Fibroblast of upper back skin (primary cell): ENCODE measurements at places on chromosomes 6 and 20.

GRCh38 chr6:109440331-109441068 lies at the start of the genes PPIL6 and SMPD2:
Gene PPIL6, minus strand, starts transcription at chr6:109440628. Its CDS starts 38 bp downstream, at chr6:109440590.
Gene SMPD2, plus strand, starts transcription at chr6:109440724. Its CDS starts 398 bp downstream, at chr6:109441122.
- DNase-seq, result peak; percentile 88

GRCh38 chr6:65671922-65672321 lies 35.1 kb downstream of the EYS start:
- no peak for DNase-seq

DNA sequence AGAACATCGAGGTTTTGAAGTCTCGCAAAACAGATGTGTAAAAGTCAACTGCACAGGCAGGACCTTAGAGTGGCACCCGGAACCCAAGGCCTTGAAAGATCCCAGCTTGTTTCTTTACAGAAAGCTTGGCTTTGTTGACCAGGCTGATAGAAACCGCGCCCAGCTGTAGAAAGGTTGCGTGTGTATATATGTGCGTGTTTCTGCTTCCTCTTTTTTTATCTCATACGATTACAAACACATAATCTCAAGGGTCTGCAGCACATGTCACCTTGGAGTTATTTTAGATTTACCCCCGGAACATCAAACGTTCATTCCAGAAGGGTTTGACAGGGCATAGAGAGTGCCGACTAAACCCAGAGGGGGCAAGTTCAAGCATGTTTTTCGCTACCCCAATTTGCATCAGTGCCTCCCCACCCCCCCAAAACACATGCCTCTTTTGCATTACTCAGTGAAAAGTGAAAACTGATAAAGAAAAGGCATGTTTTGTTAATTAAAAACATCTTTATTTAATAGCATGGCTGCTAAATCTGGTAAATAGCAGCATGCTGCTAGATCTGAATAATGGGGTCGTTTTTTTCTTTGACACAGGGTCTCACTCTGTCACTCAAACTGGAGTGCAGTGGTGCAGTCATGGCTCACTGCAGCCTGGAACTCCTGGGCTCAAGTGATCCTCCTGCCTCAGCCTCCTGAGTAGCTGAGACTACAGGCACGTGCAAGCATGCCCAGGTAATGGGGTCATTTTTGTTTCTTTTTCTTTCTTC lies 33.2 kb upstream of the NCOA3 start:
- DNase-seq, result no peak

- DNase-seq, result no peak
These were observed 55.9 kb upstream of the PSMF1 start for GRCh38 chr20:1062334-1063010.

DNA sequence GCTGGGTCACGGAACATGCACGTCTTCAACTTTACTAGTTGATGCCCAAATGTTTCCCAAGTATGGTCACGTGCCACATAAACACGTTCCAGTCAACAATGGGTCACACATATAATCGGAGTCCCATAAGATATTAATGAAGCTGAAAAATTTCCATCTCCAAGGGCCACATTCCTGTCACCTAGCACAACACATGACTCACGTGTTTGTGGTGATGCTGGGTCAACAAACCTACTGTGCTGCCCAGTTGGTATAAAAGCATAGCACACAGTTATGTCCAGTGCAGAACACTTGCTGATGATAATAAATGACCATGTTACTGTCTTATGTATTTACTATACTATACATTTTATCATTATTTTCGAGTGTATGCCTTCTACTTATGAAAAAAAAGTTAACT lies 68.0 kb upstream of the INSM1 start:
- DNase-seq, result no peak

GRCh38 chr20:49668181-49668877 lies 45.3 kb downstream of the B4GALT5 start:
- DNase-seq, result no peak

- DNase-seq, result peak; percentile 51
These were observed 30.4 kb upstream of the FBXO30 start for GRCh38 chr6:145844933-145845540.

DNA sequence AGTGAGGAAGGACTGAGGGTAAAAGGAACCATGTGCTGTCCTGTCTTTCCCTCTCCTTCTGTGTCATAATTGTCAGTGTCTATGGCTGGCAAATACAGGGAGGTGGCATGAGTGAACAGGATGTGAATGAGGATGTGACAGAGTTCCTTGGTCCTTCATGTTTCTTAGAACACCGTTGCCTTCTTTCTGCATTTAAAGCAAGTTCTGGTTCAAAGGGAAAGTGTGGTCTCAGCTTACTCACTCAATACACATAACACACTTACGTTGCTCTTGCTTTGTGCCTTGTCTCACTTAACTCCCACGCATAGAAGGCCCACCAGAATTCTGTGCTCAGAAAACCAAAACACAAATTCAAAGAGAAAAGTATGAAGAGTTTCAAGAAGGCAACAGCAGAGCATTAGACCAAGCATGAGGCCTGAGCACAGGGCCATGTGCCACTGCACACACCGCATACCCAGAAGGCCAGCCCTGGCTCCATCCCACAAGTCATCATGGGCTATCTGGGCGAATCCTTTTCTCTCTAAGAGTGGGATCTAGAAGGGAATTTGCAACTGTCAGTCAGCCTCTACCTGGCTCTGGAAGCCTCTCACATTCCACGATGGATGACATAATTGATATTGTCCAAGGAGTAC lies 38.9 kb upstream of the SAYSD1 start:
- DNase-seq, result no peak

GRCh38 chr20:57595041-57596030 lies 24.9 kb downstream of the ZBP1 start:
- DNase-seq, result no peak

DNA sequence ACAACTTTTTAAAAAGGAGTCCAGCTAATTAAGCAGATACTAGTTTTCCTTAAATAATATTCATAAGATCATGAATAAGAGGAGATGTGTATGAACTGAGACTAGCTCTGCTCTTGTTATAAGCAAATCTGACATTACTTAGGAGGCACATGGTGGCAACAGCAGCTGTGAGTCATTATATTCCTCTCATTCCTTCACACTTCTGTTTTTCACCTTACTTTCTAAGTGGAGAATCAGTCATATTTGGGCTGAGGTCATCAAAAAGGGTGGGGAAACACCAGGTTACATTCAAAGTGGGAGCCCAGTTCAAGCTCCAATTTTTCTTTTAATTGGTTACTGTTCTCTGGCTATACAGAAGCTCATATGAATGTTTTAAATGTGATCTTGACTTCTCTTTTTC lies 6.0 kb upstream of the RIPPLY2 start:
- DNase-seq, result no peak

DNA sequence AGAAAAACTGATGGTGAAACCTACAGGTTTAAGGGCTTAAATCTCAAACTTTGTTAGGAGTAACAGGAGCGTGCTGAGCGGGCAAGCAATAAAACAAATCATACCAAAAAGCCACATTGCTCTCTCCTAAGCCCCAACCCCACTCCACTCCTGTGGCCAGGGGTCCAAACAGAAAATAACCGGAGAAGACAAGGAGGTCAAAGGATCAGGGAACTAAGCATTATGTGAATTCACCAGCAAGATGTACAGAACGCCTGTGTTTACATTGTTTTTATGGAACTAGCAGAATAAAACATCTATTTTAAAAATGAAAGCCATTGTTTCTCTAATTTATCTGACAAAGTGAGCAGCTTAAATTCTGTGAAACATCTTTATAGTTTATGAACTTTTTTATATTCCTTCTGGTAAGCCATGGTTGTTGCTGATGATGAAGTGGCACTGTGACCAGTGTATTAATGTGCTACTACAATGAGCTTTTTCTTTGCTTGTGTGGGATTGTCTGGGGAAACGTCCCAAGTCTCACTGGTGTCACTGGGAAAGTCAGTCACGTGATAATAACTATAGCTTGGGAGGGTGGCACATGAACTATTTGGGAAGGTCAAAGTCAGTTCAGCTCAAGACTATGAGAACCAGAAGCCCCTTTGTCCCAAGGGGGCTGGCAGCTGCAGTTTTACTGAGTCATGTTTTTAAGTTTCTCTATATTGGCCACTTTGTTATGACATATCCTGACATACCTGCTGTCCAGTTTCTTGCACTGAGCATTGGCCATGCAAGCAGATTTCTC lies 9.8 kb downstream of the FAM210B start:
- DNase-seq, result no peak

- DNase-seq, result no peak
These were observed 2.1 kb downstream of the UBE2J1 start for GRCh38 chr6:89350281-89350966.

DNA sequence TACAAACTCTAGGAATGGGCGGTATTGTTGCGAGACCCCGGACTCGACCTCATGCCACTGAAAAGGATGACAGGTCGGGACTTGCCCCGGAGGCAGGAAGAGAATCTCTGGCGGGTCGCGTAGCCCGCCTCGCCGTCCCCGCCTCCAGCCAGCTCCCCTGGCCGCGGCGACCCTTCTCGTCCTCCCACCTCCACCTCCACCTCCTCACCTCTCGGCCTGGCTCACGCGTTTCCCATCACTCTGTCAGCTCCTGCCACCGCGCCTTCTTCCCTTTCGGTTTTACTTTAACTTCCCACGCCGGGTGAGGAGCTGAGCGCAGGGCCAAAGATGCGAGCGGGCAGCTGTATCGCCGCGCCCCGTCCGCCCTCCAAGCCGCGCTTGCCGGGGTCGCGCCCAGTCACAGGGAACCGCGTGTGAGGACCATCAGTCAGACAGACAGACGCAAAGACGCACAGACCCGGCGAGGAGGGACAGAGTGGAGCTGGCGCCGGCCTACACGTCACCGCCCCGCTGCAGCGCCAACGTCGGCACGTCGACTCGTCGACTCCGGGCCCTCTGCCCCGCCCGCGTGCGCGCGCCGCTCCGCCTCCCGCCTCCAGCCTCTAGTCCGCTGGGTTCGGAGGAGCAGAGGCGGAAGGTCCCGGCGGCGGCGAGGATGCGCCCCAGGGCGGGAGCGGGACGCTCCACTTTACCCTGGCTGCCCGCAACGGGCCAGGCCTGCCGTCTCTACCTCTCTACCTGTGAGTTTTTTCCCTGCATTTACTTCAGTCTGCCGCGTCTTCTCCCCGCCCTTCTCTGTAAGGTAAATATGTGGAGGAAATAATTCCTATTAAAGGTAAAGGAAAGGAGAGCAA lies at the start of gene ASCC3:
ASCC3 (minus strand) TSS at position 477 of the 854 bp plus-strand sequence. CDS start 13,332 bp downstream, outside the sequence.
- DNase-seq, result peak; percentile 90

GRCh38 chr6:128394167-128394566 lies 126.2 kb downstream of the PTPRK start:
- DNase-seq, result peak; percentile 29

DNA sequence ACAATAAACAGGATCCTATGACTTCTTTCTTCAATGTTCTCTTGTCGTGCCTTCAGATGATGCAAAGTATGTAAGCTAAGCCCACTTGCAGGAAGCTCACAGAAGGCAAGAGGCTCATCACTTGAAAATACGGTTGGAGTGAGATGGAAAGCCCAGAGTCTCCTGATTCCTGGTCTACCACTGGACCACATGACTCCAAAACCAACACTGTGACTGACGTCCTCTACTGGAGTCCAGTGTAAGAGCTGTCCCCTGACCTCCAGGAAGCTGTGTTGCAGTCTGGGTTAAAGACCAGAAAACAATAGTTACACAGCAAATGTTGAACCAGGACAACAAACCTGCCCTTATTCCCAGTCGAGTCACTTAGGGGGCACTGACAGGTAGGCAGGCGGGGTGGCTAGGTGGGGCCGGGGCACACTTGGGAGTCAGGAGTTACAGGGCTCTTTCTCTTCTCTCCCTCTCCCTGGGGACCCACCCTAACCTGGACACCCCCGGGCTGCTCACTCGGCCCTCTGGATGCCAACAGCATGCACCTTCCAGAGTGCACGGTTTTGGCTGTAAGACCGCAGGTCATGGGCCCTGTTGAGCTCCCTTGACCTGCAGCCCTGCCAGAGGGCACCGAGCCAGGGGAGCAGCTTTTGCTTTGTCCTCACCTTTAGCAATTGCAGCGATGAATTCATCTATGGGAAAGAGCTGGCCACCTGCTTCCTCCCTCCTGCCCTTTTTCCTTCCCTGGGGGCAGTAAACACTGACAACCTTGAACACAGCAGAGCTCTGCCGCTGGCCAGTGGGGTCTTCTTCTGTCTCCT lies 7.4 kb downstream of the PCK1 start:
- no peak for DNase-seq

GRCh38 chr6:16739329-16739801 lies 21.9 kb downstream of the ATXN1 start:
- DNase-seq, result peak; percentile 91
